ENCODE measurements at places on chromosomes 2 and 18.

DNA sequence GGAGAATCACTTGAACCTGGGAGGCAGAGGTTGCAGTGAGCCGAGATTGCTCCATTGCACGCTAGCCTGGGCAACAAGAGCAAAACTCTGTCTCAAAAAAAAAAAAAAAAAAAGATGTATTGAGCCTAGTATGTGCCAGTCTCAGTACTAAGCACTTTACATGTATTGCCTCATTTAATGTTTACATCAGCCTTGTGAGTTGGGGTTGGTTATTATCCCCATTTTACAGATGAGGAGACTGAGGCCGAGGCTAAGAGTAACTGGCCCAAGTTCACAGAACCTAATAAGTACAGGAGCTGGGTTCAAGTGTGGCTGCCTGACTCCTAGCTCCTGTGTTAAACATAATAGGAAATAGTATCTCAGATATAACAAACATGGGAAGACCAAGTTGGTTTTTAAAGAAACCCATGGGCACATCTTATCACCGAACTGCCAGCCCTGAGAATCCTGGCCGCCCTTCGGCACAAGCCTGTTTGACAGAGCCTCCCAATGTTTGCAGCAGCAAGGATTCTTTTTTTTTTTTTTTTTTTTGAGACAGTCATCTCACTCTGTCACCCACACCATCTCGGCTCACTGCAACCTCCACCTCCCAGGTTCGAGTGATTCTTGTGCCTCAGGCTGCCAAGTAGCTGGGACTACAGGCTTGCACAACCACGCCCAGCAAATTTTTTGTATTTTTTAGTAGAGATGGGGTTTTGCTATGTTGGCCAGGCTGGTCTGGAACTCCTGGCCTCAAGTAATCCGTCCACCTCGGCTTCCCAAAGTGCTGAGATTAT, 24.2 kb upstream of the GMPPA start:
- no peak overlapping the region for H3K4me3 ChIP-seq
- H3K36me3 ChIP-seq, result no peaks in the 10 kb centered on the region
- DNase-seq, result no peak
- no peak overlapping the region for H3K27ac ChIP-seq

GRCh38 chr2:26008851-26009566, 24.9 kb upstream of the RAB10 start:
- no peak for DNase-seq
- H3K27ac ChIP-seq, result no peak overlapping the region

DNA sequence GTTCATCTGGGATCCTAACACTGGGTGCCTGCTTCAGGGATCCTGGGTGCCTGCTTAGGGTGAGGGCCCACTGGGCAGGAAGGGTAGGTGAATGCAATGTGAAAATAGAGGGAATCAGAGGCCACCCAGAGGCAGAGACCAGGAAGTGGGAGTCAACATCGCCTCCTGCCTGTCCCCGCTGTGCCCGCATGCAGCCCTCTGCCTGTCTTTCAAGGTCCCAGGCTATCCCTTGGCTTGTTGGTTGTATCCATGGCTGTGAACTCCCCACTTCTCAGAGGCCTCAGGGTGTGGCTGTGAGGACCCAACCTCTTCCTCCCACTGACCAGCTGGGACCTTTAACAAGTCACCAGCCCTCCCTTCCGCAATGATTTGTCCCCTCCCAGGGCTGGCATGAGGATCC, 26.5 kb downstream of the PSD4 start:
- H3K4me1 ChIP-seq, result peaks cover 22% of the 10 kb centered on the region
- H3K27ac ChIP-seq, result peak overlapping the region; percentile 69
- H3K36me3 ChIP-seq, result peaks cover 54% of the 10 kb centered on the region
- H3K4me3 ChIP-seq, result no peak overlapping the region
- no peak for DNase-seq

GRCh38 chr2:25582077-25582830, 91.1 kb downstream of the DTNB start:
- H3K4me1 ChIP-seq, result peaks cover 9% of the 10 kb centered on the region
- H3K4me3 ChIP-seq, result no peak overlapping the region
- no peaks in the 10 kb centered on the region for H3K27me3 ChIP-seq
- no peak overlapping the region for H3K27ac ChIP-seq
- H3K36me3 ChIP-seq, result peaks cover 5% of the 10 kb centered on the region

GRCh38 chr2:12967804-12968203, 251.1 kb downstream of the TRIB2 start:
- no peak for DNase-seq
- H3K4me1 ChIP-seq, result peaks cover 22% of the 10 kb centered on the region
- no peak overlapping the region for H3K4me3 ChIP-seq
- no peak overlapping the region for H3K27ac ChIP-seq

GRCh38 chr2:163312713-163313112, 423.1 kb downstream of the FIGN start:
- no peaks in the 10 kb centered on the region for H3K4me1 ChIP-seq
- no peak for DNase-seq
- no peak overlapping the region for H3K4me3 ChIP-seq
- no peak overlapping the region for H3K27ac ChIP-seq

DNA sequence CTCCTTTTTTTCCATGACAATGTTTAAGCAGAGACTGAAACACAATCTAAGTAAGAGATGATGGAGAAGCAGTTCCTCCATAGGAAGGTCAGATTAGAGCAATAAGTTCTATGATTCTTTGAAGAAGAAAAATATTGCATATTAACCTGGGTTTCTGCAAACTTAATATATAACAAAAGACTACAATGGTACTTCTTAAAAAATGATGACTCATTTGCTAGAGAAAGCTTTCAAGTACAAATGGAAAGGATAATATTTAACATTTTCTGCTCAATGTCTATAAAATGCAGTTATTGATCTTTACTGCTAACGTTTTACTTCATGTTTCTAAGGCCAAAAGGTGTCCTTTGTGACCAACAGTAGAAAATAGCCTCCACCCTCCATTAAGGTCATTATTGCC, 158.6 kb downstream of the DOCK10 start:
- peaks cover 62% of the 10 kb centered on the region for H3K4me1 ChIP-seq
- H3K27ac ChIP-seq, result peak overlapping the region; percentile 28
- DNase-seq, result no peak
- no peak overlapping the region for H3K4me3 ChIP-seq

DNA sequence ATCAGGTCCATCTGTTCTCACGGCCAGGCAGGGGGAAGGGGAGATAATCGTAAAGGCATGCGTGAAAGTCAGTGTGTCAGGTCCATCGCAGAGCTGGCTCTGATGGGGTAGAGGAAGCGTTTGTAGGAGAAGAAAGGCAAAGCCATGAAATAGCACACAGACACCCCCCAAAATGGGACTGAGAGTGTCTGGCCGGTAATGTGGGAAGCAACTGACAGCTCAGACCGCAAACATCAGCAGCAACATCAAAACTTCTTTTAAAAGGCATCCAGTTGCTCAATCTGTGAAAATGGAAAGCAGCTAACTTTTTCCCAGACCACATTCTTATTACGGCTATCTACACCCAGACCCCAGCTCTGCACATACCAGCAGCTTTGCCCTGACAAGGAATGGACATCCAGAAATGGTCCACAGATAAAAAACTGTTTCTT, 232.6 kb downstream of the EN1 start:
- no peak overlapping the region for H3K27ac ChIP-seq
- no peak overlapping the region for H3K4me3 ChIP-seq
- H3K27me3 ChIP-seq, result peaks cover 10% of the 10 kb centered on the region
- no peak for DNase-seq
- no peaks in the 10 kb centered on the region for H3K36me3 ChIP-seq

GRCh38 chr18:79768745-79769144, 29.0 kb upstream of the KCNG2 start:
- H3K36me3 ChIP-seq, result peaks cover 3% of the 10 kb centered on the region
- peaks cover 6% of the 10 kb centered on the region for H3K27me3 ChIP-seq
- no peak for DNase-seq

DNA sequence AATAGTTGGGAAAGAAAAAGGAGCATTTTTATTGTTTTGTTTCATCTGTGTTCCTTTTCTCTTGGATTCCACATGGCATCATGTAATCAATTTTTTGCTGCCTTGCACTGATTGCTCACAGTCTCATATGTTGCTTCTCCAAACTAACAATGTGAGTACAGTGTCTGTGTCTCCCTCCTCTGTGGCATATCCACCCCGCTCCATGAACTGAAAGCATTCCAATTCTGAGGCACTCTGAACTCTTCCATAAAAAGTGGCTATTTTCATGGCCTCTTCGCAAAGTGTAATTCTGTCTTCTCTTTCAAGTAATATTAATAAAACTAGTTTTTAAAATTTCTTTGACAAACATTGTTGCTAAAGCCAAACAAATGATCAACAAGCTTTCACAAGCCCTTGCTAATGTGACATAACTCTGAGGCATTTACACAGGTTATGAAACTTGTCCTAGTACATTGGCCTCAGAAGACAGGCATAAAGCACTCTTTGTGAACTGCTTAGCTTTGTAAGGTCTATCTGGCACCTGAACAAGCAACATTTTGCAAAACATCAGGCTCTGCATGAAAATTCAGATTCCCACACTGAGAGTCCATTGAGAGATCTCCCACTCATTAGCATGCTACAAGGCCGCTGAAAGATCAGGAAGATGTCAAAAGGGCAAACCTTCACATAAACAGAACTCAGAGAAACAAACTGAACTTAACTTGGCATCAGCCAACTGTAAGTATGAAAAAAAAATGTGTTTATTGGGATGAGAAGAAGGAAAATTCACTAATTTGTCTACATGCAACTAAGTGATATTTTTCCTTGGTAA, 33.0 kb downstream of the GPR75 start:
- no peaks in the 10 kb centered on the region for H3K27me3 ChIP-seq
- H3K36me3 ChIP-seq, result peaks cover 5% of the 10 kb centered on the region
- no peaks in the 10 kb centered on the region for H3K4me1 ChIP-seq
- DNase-seq, result no peak

DNA sequence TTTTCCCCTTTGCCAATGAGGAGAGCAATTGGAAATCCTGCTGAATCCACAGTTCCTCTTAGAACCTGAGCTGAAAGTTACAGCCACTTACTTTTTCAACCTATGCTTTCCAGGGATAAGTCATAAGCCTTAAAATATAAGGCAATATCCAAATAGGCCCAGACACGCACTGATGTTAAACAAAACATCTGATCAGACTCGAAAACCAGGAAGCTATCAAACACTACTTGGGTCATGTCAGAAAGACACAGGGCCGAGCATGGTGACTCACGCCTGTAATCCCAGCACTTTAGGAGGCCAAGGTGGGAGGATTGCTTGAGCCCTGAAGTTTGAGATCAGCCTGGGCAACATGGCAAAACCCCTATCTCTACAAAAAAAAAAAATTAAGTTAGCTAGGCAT, 192.1 kb downstream of the SP3 start:
- H3K27ac ChIP-seq, result no peak overlapping the region
- H3K36me3 ChIP-seq, result no peaks in the 10 kb centered on the region
- peaks cover 10% of the 10 kb centered on the region for H3K27me3 ChIP-seq
- no peak for DNase-seq
- no peaks in the 10 kb centered on the region for H3K4me1 ChIP-seq

- peaks cover 5% of the 10 kb centered on the region for H3K4me1 ChIP-seq
- no peak within 1 kb of the TSS for H3K27ac ChIP-seq
- H3K27me3 ChIP-seq, result peaks cover 2% of the 10 kb centered on the region
- H3K36me3 ChIP-seq, result no peaks in the 10 kb centered on the region
Observed at GRCh38 chr2:240895656-240896388, at the start of gene MAB21L4. MAB21L4 (minus strand) TSS chr2:240896156; CDS start chr2:240895997, 159 bp downstream.

DNA sequence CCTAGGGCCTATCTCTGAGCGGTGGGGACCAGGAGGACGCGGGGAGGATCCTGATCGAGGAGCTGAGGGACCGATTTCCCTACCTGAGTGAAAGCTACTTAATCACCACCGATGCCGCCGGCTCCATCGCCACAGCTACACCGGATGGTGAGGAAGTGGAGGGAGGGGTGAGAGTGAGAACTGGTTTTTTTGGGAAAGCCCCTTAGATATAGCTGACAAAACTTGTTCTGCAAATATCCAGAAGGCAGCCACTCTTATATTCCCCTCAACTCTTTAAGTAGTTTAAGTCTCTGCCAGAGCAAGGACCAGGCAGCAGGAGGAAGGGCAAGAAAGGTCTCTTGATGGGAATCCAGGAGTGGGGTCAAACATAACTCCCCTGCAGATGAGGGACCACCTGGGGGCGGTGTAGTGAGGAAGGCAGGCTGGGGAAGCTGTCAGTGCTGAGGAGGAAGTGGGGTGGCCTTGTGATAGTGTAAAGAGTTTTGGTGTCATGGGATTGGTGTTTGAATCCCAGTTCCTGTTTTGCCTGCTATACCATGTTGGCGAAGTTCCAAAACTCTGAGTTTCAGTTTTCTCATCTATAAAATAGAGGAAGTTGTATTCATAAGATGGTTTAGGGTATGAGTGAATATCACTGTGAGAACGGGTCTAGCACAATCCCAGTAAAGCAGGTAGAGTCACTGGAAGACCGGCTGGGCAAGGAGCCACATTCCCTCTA, 3.4 kb downstream of the NAGK start:
- peak overlapping the region; percentile 97 for H3K4me3 ChIP-seq
- H3K27ac ChIP-seq, result peak overlapping the region; percentile 91
- peaks cover 70% of the 10 kb centered on the region for H3K4me1 ChIP-seq
- DNase-seq, result peak; percentile 56

GRCh38 chr18:37176621-37176934, 347.7 kb downstream of the KIAA1328 start:
- no peak for DNase-seq
- peaks cover 14% of the 10 kb centered on the region for H3K36me3 ChIP-seq
- no peaks in the 10 kb centered on the region for H3K4me1 ChIP-seq
- H3K4me3 ChIP-seq, result no peak overlapping the region
- no peak overlapping the region for H3K27ac ChIP-seq

GRCh38 chr2:54228945-54229344, 27.1 kb downstream of the TSPYL6 start:
- no peaks in the 10 kb centered on the region for H3K27me3 ChIP-seq
- H3K4me1 ChIP-seq, result no peaks in the 10 kb centered on the region
- no peak for DNase-seq

- DNase-seq, result no peak
- H3K36me3 ChIP-seq, result no peaks in the 10 kb centered on the region
- no peak overlapping the region for H3K4me3 ChIP-seq
- no peak overlapping the region for H3K27ac ChIP-seq
- H3K4me1 ChIP-seq, result no peaks in the 10 kb centered on the region
Observed at GRCh38 chr2:65937379-65938160, 497.4 kb upstream of the MEIS1 start.

- H3K4me1 ChIP-seq, result peaks cover 24% of the 10 kb centered on the region
- peak overlapping the region; percentile 86 for H3K27ac ChIP-seq
- peak overlapping the region; percentile 95 for H3K4me3 ChIP-seq
- H3K36me3 ChIP-seq, result peaks cover 11% of the 10 kb centered on the region
- no peaks in the 10 kb centered on the region for H3K27me3 ChIP-seq
- DNase-seq, result peak; percentile 50
Observed at GRCh38 chr2:240136671-240137292, 677 bp upstream of the COPS9 start.

DNA sequence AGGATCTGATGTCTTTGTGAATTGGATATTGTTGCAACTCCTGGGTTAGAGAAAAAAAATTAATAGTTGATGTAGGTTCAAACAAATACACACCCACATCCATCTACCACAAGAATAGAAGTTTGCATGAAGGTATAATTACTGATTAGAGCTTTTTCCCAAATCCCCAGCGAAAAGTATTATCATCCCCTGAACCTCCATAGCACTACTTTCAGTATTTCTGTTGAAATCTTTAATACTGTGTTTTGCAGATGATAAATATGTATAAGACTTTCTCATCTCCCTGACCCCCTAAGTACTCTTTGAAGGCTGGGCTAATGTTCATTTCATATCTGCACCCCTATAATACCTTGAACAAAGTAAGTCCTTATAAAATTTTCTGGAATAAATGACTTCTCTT, 6.4 kb downstream of the FN1 start:
- peaks cover 47% of the 10 kb centered on the region for H3K27me3 ChIP-seq
- no peaks in the 10 kb centered on the region for H3K36me3 ChIP-seq
- no peak overlapping the region for H3K4me3 ChIP-seq
- no peaks in the 10 kb centered on the region for H3K4me1 ChIP-seq
- DNase-seq, result no peak

- peaks cover 10% of the 10 kb centered on the region for H3K36me3 ChIP-seq
- no peak for DNase-seq
- no peaks in the 10 kb centered on the region for H3K27me3 ChIP-seq
- H3K4me3 ChIP-seq, result no peak overlapping the region
- no peak overlapping the region for H3K27ac ChIP-seq
- H3K4me1 ChIP-seq, result no peaks in the 10 kb centered on the region
Observed at GRCh38 chr2:159262226-159262625, 24.3 kb downstream of the WDSUB1 start.
